Heart left ventricle (tissue), 16 donors: ENCODE measurements at places on chromosomes 11 and 22. TPM values are rescaled to one million over a fixed set of nuclear protein-coding genes. Genes with fewer than 3 reads are reported as not detected.

The GLYAT gene
- not detected for total RNA-seq

The C22orf15 gene
- total RNA-seq = not detected

The APOA4 gene
- not detected for total RNA-seq

DNA sequence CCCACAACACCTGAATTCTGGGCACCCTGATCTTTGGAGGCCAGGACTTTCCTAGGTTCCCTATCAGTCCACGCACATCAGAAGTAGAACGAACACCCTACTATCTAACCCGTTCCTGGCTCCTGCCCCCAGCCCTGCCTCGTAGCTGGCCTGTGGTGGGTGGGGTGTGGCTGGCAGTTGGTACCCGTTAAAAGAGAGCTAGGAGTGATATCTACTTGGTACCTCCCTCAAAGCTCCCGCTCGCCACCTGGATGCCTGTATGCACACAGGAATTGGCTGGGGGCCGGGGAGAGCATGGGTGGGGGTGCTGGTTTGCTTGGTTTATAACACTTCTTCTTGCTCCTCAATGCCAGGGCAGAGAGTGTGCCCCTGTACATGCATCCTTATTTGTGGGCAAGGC lies 14.0 kb upstream of the NECTIN1 start:
- DNase-seq = no peak

GRCh38 chr11:10365045-10365444 lies 60.2 kb downstream of the ADM start:
- no peak for DNase-seq

- DNase-seq = no peak
These were observed 69.0 kb upstream of the ZBED5 start for GRCh38 chr11:10926801-10927211.

GRCh38 chr11:2447253-2447950 lies 2.6 kb downstream of the KCNQ1 start:
- DNase-seq = no peak

DNA sequence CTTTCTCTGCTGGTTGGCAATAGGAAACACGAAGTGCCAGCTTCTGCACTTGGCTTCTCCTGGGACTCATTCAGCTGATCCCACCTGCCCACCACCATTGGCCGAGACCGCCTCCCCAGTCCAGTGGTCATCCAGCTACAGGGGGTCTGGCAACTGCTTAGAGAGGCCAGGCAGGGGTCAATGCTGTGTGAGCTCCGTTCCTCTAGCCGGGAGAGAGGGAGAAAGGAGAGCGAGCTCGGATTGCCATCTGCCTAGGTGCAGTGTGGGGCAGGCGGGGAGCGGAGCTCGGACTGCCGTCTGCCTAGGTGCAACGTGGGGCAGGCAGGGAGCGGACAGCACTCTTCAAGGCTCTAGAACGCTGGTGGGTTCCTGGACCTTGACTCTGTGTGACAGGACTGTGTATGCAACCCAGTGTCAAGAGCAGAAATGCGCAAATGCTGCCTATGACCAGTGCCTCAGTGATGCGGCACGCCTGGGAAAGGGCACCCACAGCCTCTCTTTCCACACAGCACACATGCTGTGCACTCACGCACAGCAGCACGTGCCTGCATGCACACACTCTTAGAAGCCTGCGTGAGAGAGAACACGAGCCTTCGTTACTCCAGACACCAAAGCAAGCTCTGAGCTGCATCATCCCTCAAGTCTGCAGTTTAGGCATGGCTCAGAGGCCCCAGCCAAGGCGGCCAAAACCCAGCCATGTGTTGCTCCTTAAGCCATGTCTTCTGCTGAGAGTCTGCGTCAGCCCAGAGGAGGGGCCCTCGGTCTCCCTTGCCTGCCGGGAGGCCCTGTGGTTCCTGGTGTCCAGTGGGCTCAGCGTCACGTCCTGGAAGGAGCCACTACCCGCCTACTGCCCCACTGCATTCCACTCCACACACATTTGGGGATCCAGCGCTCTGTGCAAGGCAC lies 26.8 kb upstream of the JAM3 start:
- no peak for DNase-seq

- no peak for DNase-seq
These were observed 45.6 kb upstream of the RRM1 start for GRCh38 chr11:4049006-4049405.

DNA sequence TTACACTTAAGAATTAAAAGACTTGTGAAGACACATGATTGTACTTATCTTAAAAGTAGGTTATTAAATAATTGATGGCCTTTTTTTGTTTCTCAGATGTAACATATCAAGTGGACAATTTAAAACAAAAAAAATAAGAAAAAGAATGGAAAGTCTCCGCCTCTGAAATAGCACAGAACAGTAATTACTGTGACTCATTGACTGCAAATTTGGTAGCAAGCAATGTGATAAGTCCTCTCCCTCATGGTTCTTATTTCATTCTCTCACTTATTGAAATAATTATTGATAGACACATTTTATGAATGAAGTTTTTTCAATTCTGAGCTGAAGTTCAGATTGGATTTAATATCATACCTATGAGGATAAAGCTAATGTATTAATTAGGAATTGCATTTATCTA lies 717.9 kb upstream of the LUZP2 start:
- no peak for DNase-seq
